ENCODE measurements at places on chromosomes 2 and 18.

DNA sequence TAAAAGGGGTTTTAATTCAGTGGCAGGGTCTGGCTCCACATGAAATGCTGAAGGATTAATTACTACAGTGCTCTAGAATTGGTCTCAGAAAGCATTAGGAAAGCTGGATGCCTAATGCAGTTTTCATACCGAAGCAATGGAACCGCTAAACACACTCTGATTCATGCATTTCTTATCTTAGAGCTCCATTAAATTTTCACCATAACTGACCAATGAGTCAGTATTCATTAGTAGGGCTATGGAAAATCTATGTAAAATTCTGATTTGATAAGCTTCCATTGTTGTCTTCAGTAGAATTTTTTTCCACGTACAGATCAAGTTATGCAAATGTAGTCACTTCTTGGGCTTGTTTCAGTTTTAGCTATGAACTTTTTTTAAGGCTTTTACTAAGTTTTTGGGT, 359.9 kb downstream of the ARHGAP15 start:
- peak; percentile 57 for DNase-seq

GRCh38 chr2:166468124-166469024, 25.7 kb downstream of the SCN7A start:
- no peak for DNase-seq

GRCh38 chr18:79770501-79770815, 27.3 kb upstream of the KCNG2 start:
- no peak for DNase-seq

DNA sequence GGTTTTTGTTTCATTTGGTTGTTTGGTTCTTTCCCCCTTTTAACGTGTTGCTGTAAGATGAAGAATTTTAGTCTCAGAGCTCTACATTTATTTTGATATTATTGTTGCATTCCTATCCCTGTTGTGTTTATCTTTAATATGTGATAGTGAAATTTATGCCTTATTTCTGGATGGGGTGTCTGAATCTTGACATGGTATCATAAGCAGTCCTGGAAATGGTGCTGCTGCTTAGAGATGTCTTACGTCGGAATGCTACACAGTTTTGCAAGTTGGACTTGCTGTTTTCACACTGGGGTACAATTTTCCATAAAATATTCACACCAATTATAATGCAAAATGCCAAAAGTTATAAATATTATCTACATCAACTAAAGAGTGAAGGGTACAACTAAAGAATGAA, 164.0 kb downstream of the GPD2 start:
- no peak for DNase-seq

DNA sequence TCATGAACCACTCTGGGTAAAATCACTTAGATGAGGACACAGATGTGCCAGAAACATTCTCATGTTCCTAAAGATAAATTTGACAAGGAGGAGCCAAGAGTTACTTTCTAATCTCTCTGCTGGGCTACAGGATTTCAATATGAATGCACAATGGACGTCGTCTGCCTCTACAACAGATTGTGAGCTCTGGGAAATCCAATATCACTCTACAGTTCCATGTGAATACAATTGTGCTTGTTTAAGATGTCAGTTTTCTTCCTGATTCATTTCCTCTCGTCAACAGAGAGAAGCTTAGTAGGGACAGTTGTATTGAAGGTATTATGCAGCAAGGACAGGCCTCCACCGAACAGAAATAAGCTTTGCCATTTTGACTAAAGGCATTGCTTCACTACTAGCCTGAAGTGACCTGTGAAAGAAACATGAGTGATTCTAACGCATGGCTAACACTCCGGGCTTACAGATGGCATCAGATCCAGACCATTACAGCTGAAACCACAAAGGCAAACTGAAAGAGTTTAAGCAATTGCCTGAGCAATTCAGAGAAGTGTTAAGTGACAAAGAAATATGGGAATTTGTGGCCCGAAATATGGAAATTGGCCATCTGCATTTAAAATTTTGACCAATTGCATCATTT, 1591.5 kb downstream of the LRP1B start:
- no peak for DNase-seq

DNA sequence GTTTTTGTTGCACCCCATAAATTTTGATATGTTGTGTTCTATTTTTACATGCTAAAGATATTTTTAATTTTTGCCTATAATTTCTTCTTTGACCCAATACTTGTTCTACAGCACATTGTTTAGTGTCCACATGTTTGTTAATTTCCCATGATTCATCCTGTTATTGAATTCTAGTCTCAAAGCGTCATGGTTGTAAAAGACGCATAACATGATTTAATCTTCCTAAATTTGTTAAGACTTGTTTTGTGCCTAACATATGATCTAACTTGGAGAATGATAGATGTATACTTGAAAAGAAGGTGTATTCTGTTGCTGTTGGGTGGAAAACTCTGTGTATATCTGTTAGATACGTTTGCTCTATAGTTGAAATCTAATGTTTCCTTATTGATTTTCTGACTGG, 27.1 kb upstream of the SULT1C3 start:
- DNase-seq = no peak

DNA sequence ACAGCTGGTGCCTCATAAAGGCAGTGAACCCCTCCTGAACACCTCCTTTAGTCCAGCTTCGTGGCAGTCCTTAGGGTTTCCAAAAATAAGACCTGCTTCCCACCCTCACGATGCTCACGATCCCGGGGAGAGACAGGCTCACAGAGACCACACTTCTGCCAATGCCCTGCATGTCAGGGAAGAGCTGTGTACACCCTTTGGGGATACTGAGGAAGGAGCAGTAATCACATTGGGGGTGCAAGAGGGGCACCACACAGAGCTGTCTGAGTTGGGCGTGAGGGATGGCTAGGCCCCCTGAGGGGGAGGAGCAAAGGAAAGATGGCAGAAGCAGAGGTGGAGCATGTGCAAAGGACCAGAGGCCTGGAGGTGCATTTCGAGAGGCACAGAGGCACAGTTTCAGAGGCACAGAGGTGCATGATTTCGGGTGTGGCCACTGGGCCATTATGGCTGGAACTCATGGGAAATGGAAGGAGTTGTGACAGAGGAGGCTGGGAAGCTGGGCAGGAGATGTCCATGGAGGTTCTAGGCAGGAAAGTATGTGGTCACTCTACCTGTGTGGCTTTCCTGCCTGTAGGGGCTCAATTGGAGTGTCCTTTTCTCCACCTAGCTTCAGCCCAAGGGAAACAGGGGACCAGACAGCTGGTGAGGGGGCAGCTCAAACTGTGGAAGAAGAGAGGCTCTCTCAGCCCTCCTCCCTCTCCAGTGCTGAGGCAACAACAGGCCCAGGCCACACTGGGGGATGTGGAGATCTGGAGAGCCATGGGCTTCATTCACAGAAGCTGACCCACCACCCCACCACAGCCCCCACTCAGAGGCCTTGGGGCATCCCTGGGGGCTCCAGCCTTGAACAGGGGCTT, 115.9 kb downstream of the CAPN13 start:
- no peak for DNase-seq

DNA sequence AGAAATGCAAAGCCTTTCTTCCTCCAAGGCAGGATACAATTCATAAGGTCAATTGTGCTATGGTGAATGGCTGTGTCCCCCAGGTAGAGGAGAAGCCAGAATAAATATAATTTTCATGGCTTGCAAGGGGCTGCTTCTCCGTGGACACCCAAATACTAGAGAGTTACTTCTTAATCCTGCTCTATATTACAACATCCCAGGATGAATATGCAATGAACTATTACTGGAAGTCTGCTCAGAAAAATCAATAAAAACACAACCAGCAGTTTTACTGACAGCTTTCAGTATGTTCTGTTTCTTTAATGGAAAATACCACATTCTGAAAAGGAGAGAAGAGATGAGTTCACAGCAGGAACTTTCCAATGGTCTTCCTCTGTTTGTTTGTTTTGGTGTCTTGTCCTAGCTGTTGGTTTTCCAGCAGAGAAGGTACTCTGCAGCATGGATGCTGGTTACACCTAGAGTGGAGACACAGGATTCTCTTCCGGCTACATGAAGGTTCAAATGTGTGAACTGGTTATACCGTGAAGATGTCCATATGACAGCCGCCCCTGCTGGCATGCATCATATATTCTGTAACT, 213.0 kb downstream of the PID1 start:
- DNase-seq = no peak

DNA sequence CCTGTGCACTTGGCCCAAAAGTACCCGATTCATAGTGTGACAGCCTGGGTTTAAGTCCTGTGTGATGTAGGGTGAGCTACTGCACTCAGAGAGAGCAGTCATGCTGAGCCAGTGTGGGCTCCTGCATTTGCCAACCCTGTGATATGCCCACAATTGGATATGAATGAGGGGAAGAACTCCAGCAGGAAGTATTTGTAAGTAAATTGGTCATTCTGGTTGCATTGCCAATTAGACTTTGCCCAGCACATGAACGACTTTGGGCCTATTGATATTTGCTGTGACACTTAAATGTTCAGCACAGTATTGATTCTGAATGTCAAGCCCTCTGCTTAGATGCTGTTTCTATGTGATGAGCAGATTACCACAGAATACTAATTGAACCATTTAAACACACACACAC, 570.9 kb downstream of the PIK3C3 start:
- no peak for DNase-seq

- DNase-seq = no peak
Observed at GRCh38 chr18:27249933-27250332, 64.8 kb upstream of the CHST9 start.

- DNase-seq = peak; percentile 48
Observed at GRCh38 chr2:55901941-55902340, 21.6 kb downstream of the EFEMP1 start.

GRCh38 chr2:140550821-140551220, 1580.0 kb downstream of the LRP1B start:
- DNase-seq = no peak

- DNase-seq = peak; percentile 34
Observed at GRCh38 chr2:202237787-202238233, 587 bp downstream of the SUMO1 start.

- no peak for DNase-seq
Observed at GRCh38 chr2:173612354-173612753, 257.7 kb downstream of the CDCA7 start.

GRCh38 chr2:186887107-186888090, 38.4 kb upstream of the ZSWIM2 start:
- no peak for DNase-seq

- peak; percentile 42 for DNase-seq
Observed at GRCh38 chr2:199602271-199602895, 144.6 kb upstream of the SATB2 start.

GRCh38 chr2:62343636-62344337, 147.9 kb downstream of the B3GNT2 start:
- no peak for DNase-seq

DNA sequence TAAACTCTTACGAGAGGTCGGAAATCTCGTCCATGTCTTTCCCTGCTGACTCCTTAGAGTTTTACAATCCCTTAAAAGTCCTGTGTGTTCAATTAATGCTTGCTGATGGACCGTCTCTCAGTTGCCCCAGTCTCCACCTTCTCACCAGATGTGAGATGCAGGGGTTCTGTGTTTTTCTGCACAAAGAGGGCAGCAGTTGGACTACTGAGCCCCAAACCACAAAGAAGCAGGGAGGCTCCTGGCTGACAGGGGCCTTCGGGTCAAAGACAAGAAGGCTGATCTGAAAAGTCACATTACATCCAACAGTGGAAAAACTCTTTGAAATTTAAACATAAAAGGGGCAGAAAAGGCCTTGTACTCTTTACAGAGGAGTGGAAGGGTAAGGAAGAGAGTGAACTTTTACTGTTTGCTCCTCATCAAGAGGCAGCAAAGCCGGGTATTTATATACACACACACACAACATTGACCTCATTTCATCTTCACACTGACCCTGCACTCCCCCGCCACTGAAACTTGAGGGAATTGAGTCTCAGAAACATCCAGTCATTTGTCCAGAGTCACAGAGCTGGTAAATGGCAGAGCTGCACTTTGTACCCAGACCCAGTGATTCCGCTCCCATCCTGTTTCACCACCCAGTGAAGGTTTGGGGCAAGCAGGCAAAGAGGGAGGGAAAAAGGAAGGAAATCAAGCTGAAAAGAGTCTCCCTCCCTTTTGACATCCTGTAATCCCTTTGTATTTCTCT, 23.7 kb downstream of the MRPL33 start:
- DNase-seq = no peak

GRCh38 chr2:188399159-188399558, 107.5 kb downstream of the GULP1 start:
- peak; percentile 63 for DNase-seq

GRCh38 chr18:10497206-10497749, 28.5 kb upstream of the NAPG start:
- DNase-seq = no peak

GRCh38 chr2:109005686-109006204, 16.7 kb upstream of the EDAR start:
- DNase-seq = no peak

DNA sequence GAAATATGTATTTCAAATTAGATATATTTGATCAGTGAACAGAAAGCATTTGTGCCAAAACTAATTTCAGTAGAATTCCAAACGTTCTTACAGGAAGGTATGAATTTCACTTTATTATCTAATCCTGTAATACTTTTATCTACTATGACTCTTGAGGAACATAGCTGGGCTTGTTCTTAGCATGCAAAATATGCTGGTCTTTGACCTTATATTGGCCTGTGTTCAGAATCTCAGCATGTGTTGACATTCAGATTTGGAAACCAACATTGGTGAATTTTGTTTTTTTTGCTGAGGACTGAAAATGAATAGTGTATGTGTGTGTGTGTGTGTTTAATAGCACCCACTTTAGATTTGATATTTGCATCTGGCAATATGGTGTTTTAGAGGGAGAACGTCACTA, 112.2 kb downstream of the MEIS1 start:
- no peak for DNase-seq

DNA sequence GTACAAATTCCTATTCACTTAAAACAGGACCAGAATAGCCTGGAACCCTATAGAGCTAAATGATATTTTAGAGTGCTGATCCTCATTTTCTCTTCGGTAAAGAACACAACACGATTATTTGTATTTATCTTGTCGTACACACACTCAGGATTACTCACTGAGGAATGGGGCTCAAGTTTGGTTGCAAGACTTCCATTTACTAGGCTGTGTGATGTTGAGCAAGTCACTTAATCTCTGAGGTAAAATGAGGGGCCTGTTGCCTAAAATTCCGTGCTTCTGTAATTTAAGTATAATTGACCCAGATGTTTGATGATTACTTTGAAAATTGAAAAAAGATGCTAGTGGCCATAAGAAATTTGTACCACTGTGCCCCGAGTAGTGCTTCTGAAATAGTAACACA, 42.6 kb upstream of the MAP4K3 start:
- DNase-seq = no peak

GRCh38 chr2:107320881-107321280, 434.9 kb upstream of the ST6GAL2 start:
- DNase-seq = no peak

- DNase-seq = no peak
Observed at GRCh38 chr2:105889046-105889445, 144.3 kb downstream of the NCK2 start.

- DNase-seq = no peak
Observed at GRCh38 chr2:233822781-233823730, 31.3 kb downstream of the HJURP start.

DNA sequence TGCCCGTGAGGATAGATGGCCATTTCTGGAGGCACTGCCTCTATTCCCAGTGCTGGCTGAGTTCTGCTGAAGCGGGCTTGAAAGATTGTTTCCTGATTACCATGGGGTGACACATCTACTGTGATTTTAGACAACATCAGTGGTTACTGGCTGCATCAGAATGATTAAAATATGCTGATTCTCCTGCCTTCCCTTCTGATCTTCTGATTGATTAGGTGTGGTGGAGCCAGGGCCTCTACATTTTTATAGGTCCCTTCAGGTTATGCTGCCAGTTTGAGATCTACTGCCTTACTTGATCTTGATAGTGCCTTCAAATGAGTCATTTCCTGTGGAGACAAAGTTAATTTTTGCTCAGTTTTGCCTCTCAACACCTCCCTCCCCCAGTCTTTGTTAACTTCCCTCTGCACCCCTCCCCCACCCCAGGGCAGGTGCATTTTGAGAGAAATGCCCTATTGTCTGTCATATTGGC, 31.6 kb upstream of the SNORC start:
- peak; percentile 20 for DNase-seq
